Stimulated activated CD8-positive, alpha-beta memory T cell treated with anti-CD3 and anti-CD28 coated beads, Interleukin-7, amount 100 ng/mL, for 4 hours (primary cell): ENCODE measurements at places on chromosomes 5 and 9.

DNA sequence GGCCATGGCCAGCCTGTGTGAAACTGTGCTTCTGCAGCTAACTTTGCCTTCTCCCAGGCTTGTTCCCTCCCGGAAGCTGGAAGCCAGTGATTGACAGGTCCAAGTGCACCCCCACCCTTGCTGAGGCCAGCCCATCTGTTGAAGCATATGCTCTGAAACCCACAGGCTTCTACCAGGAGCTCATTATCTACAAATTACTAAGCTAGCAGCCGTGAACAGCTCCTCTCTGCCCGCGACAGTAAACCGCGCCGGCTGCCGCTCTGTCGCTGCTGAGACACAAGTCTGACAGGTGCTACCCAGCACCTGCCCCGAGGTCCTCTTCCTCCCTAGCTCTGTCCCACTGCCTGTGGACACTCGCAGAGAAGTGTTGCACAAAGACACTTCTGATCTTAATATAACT, 490.9 kb downstream of the GADD45G start:
- DNase-seq = no peak

GRCh38 chr9:133458643-133459312, 1.0 kb upstream of the CACFD1 start:
- DNase-seq = no peak

GRCh38 chr5:145396888-145397287, 438.3 kb downstream of the PRELID2 start:
- no peak for DNase-seq

DNA sequence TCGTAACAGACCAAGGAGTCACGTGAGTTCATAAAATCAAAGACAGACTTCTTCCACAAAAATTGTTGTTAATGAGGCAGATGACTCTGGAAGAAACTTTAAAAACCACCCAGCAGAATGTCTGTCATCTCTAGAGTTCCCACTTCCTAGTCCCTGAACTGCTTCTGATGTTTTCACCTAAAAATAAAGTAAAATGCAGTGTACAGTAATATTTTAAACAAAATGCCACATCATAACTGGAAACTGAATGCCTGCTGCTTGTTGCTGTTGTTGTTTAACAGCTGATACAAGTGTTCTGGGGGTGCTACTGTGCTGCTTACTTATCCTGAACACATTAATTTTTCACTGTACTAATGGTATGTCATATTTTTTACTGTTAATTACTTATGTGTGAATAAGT, 577.2 kb downstream of the MTRR start:
- DNase-seq = no peak

- DNase-seq = no peak
Measured at GRCh38 chr5:146103594-146103993, 1.8 kb downstream of the PLAC8L1 start.

GRCh38 chr5:95841914-95842812, 19.6 kb upstream of the GLRX start:
- DNase-seq = no peak
